Activated CD4-positive, alpha-beta T cell treated with anti-CD3 and anti-CD28 coated beads for 1 hour (primary cell): ENCODE measurements at places on chromosomes 6 and 20.
A peak's percentile ranks its signal among the peaks of the same experiment; 100 is the strongest.

DNA sequence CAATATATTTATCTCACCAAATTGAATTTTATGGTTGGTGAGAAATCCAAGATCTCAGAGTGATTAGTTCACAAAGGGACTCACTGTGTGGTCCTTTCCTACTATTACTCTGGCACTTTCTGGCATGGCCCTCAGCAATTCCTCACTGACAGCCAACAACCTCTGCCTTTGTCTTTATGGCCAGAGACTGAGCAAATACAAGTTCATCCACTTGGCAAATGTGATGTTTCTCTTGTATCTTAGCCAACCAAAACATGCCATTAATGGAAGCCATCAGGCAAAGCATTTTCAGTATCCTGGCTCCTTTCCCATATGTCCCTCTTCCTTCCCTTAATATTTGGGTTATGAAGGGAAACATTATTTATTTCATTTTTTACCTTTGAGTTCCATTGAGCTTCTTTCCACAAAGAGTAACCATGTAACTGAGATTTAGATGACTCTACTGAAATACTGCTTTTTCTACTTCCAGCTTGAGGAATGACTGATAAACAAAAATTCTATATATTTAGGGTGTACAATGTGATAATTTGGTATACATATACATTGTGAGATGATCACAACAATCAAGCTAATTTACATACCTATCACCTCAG, 30.8 kb upstream of the SMLR1 start:
- DNase-seq = no peak

- peak; percentile 51 for DNase-seq
These were observed 3.5 kb upstream of the LTA start for GRCh38 chr6:31568537-31568961.

DNA sequence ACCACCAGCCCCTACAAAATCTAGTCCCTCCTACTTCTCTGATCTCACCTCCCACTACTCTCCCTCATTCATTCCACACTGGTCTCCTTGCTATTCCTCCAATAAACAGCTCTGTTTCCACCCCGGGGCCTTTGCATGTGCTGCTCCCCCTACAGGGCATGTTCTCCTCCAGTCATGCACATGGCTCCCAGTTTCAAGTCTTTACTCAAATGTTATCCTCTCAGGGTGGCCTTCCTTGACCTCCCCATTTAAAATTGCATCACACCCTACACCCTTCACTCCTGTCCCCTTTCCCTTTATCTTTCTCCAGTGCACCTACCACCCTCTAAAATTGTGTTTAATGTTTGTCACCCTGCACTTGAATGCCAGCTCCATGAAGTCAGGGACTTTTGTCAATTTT, 174.5 kb downstream of the MRPL14 start:
- DNase-seq = no peak

GRCh38 chr6:21587961-21588480, 5.5 kb upstream of the SOX4 start:
- DNase-seq = no peak

DNA sequence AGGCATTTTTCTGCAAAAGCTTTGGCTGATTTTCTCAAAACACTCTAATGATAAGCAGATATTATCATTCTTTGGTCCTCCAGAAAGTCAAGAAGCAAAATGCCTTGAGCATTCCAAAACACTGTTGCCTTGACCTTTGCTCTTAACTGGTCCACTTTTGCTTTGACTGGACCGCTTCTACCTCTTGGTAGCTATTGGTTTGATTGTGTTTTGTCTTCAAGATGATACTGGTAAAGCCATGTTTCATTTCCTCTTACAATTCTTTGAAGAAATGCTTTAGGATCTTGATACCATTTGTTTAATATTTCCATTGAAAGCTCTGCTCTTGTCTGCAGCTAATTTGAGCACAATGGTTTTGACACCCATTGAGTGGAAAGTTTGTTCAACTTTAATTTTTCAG, 35.6 kb upstream of the SDHAF4 start:
- DNase-seq = no peak

DNA sequence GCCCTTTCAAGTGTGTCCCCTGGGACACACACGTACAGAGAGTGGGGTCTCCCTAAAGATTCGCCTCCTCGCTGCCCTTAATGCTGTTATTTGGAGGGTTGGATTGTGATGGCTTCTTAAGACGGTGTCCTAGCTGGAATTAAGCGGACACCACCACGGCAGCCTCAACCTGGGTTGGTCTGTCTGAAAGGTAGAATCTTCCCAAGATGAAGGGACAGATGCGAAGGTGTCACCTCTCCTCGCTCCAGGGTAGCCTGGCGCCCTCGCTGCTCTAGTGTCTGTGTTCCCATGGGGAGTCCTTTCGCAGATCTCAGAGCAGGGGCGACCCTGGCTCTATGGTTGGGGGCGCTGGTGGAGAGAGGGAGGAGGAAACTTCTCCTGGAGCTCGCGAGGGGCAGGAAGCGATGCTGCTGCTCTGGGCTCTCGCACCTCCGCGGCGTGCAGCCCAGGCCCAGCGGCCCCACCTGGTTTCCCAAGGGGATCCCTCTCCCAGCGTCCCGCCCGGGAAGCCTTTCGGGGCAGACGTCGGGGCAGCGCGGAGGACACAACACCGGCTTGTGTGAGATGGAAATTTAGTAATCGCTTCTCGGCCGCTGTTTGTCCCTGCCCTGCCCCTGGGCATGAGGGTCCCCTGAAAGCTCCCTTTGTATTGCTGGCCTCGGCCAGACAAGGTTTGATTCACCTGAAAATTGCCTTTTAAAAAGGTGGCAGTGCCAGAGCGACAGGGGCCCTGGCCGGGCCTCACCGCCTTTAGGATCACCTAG, 1.7 kb downstream of the RSPO3 start:
- DNase-seq = no peak
